ENCODE measurements at places on chromosomes 1 and 21.

GRCh38 chr1:233869680-233870079 is 34.8 kb upstream of the SLC35F3 start:
- no peak for DNase-seq

DNA sequence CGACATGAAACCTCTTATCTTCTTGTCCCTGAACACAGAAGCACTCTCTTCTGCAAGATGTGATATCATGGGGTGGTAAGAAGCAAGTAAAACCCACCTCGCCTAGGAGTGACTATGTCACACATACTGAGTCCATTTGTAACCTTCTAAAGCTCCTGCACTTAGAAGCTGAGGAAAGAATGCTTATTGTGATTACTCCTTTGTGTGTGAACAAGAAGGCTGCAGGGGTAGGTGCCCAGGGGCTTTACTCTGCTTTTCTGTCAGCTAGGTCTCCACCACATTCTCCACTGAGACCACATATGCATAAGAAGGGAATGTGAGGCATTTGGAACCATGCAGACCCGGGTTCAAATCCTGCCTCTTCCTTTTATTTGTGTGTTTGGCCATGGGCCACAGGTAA is 144.3 kb downstream of the DMRTA2 start:
- DNase-seq = no peak

DNA sequence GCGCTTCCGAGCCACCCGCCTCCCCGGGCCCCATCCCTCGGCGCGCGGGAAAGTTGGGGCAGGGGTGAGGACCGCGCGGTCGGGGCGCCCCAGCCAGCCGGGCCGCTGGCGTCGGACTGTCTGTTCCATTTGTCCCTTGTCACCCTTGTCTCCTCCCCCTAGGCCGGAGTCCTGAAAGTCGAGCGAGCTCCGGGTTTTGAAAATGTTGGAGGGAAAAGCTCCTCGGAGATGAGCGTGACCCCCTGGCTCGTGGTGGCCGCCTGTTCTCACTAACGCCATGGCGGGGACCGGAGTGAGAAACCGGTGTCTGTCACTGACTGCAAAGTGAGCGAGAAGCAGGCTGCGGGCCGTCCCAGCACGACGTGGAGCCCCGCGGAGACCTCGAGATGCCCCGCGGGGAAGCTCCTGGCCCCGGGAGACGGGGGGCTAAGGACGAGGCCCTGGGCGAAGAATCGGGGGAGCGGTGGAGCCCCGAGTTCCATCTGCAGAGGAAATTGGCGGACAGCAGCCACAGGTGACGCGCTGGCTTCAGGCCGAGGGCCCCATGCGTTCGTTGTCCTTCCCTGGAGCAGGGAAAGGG is 491 bp downstream of the PER3 start:
- no peak for DNase-seq

- no peak for DNase-seq
These were observed 377.7 kb downstream of the PCP4 start for GRCh38 chr21:40244981-40245380.

- DNase-seq = no peak
These were observed 16.8 kb downstream of the LAMC1 start for GRCh38 chr1:183039985-183040447.

DNA sequence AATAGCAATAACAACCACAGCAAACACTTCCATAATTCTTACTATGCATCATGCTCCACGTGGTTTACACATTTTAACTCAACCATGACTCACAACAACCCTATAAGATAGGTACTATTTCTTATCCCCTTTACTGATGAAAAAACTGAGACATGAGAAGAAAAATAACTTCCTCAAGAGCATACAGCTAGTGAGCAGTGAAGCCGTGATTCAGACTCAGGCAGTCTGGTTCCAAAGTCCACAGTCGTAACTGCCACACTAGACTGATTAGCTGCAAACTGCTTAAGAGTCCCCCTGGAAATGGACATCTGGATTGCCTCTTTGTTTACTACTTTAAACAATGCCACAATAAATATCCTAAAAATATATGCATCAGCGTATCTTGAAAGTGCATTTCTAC is 55.7 kb downstream of the PLD5 start:
- DNase-seq = no peak

DNA sequence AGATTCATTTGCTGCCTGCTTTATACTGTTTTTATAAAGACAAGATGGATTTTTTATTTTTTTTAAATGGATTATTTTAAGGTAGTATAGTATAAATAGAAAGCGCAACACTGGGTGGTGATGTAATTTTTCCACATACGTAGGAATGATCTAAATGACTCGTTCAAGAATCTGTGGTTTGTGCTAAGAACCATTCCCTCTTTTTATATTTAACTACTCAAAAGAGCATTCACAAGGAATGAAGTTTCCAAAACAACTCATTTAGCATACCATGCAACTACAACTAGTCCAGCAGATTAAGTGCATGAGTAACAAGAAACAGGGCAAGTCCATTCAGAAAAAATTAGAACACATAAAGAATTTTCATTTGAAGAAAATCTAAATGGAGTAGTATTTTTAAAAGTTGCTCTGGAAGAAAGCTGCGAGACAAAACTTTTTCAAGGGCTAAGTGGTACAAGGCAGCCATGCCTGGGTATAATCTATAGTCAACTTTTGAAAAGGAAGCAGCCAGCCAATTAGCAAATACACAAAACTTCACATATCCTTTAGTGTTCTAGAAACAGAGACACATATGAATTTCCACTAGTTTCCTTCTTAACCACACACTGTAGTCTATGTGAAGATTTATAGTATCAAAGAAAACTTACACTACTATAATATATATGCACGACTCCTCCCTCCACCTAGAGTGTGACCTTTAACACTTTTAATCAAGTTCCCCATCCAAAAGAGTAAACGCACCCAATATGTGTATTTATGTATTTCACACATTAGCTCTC is 23.4 kb downstream of the GTF2B start:
- no peak for DNase-seq

DNA sequence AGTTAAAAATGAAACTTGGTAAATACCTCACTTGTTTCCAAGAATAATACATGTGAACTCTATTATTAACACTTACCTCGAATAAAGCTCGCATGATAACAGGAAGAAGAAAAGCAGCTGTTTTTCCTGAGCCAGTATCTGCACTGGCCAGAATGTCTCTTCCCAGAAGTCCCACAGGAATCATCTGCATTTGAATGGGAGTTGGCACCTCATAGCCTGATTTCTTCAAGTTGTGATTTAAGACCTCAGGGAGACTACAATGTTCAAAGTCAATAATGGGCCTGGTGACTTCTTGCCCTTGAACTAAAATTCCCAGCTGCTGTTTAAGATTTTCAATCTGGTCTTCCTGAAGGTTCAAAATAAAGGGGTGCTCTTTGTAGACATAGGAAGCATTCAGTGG is 3.8 kb downstream of the DDX59 start:
- DNase-seq = no peak

- no peak for DNase-seq
These were observed 462.6 kb upstream of the RUNX1 start for GRCh38 chr21:35511696-35512162.

DNA sequence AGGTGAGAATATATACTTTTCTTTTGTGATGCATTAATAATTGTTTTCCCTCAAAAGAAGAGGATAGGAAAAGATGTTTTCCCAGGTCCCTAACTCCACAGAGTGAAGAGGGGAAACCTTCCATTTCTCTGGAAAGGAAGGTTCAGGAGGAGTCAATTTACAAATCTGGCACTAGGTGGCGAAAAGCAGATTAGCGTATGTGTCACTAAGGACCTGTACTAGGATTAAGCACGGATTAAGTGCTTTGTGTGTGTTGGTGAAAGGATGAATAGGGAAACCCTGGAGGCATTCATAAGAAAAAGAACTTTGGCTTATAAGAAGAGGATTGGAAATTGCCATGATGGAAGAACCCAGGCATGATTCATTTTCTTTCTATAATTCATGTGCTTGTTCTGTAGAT is 410.1 kb upstream of the PLXNA2 start:
- DNase-seq = no peak

DNA sequence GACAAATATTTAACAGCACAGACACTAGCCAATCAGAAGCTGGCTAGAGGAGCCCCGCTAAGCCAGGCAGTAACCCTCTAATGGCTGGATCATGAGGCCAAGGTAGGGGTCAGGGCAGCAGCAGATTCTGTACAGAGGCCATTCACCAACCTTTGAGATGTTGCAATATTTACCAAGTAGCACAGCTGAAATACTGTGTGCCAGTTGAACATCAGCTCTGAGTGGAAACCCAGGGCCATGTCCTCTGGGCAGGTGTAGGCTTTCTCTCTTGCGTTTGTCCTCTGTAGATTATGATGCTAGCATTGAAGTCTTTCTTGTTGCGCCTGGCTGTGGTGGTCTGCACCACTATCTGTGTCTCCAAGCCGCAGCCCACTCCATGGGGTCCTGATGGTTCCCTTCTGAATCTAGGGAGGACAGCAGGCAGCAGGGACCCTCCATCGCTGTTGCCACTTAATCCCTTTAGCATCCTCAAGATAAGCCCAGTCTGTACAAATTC is 2.5 kb upstream of the COG2 start:
- DNase-seq = no peak

Measured in effector CD8-positive, alpha-beta T cell (primary cell).